RPMI7951 (cell line): ENCODE measurements at places on chromosomes 4 and X. TPM values are rescaled to one million over a fixed set of nuclear protein-coding genes. Genes with fewer than 3 reads are reported as not detected.

TRAM1L1 gene
- total RNA-seq, result 2.1 and 3.5 TPM in 2 replicates

- no peak for DNase-seq
Observed at GRCh38 chrX:5397409-5397808, 831.3 kb downstream of the NLGN4X start.

DNA sequence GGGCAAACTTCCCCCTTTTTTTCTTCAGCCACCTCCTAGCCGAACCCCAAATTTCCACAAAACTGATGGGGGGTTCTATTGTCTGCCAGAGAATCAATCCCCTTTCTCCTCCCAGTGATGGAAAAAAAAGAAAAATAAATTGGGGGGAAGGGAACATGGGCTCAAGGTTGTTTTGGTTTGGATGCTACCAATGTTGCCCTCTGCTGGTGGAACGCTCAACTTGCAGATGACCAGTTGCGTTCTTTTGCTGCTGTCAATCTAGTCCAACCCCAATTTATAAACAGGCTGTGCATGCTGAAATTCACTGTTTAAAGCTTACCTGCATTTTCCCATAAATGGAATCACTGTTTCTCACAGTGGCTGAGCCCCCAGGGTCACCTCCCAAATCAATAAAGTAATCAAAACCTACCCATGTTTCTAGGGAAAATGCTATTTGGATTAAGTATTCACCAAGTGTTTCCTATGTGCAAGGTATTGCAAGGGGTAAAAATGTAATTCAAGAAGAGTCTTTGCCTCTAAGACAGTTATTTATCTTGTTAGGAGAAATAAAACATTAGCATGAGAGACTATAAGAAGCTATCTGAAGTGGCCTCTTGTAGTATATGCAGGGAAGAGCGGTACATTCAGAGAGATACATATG is 116.7 kb upstream of the TMEM164 start:
- DNase-seq, result peak; percentile 29

DNA sequence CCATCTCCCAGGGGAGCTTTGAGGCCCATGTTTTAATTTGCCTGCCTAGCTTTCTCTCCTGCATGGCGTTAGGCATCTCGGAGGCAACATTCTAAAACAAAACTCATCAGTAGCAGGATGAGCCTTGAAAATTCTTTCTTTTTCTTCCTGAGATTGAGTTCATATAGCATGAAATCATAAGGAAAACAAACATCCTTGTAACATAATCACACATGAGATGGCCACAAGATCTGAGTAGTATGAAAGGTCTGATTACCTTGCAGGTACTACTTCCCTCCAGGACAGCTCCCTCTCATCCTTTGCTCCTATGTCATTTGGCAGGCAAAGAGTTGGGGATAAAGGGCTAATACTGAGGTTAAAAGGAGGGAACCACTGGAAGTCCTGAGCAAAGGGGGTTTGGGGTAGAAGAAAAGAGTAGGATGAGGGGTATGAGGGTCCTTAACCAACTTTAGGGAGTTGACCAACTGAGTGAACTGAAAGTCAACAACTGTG is 37.5 kb upstream of the CXCL8 start:
- no peak for DNase-seq

RTL9 gene
- total RNA-seq, result 0.24 and 0.39 TPM in 2 replicates

GRCh38 chrX:35499071-35499862 is 298.9 kb upstream of the MAGEB16 start:
- DNase-seq, result no peak

NPNT gene
- not detected in 2 replicates for total RNA-seq

DNA sequence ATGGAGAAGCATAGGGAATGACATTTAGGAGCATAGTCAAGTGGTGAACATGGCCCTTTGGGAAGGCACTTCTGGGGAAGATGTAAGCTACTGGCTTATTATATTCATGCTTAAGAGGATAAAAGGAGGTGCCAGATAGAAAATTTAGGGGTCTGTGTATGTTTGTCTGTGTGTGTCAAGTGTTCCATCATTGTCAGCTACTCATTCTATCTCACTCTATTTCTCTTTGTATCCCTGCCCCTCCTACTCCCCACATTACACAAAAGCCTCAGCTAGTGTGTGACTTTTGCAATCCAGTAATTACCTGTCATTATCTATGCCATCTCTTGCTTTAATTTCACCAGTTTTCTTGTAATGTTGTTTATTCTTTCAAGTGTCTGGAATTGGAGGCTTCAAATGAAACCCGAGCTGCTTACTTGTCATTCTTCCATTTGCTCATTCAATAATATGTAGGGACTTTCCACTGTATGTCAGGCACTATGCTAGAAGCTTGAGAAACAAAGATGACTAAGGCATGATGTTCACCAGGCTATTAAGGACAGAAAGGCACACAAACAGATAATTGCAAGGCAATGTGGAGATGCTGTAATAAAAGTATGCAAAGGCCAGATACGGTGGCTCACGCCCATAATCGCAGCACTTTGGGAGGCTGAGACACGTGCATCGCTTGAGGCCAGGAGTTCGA is 229.8 kb upstream of the TEX13C start:
- peak; percentile 43 for DNase-seq

CXCL1 gene
- total RNA-seq, result 21.0 and 24.3 TPM in 2 replicates

DNA sequence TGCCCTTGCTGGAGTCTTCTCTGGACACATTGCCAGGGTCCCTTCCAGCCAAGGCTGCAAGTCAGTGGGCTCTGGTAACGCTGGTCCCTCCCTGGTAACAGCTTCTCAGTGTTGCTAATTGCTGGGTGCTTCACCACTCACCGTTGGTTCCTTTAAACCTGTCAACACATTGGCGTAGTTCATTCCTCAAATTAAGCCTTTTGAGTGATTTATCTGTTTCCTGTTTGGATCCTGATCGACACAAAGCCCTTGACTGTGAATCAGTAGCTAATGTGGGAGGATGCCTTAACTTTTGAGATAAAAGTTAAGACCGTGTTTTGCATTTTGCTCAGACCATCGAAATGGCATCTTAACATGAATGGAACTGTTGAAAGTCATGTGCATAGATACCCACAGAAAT is 125.9 kb downstream of the AMELX start:
- DNase-seq, result no peak

- no peak for DNase-seq
Observed at GRCh38 chr4:158131027-158131426, 41.8 kb downstream of the GASK1B start.

CFAP299 gene
- total RNA-seq, result 0.36 TPM in 1 of 2 replicates, not detected in the other

DNA sequence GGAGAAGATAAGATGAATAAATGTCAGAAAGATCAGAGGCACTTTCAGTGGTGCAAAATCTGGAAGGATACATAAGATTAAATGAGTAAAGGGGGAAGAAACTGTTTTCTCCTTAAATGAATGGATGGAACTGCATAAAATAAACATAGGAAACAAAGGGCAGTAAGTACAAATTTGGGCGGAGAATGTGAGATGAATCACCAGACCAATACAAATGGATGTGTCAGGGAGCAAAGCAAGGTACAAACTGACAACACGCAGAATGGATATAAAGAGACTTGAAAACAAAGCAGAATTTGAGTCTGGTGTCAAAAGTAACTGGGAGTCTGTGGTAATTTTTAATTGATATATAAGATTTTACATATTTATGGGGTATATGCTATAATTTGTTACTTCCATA is 175.3 kb upstream of the PCDH18 start:
- peak; percentile 10 for DNase-seq

DNA sequence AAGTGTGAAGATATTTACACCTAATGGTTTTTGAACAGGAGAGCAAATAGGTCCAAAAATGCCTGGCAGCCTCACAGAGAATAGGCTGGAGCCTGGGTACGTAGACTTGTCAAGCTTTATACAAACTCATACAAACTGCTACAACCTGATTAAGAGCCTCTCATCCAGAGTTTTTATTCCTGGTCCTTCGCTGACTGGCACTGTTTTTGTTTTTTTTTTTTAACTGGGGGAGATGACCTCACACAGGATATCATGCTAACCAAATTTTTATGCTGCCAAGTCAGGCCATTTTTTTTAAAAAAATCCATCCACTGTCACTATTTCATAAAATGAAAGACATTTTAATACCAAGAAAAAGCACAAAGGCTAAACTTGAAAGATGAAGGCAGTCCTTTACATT is 1.9 kb downstream of the FAM114A1 start:
- no peak for DNase-seq

CRMP1 gene
- under 0.01 TPM in 1 of 2 replicates, not detected in the other for total RNA-seq

DLG3 gene
- 8.1 and 11.4 TPM in 2 replicates for total RNA-seq

GRCh38 chrX:82196866-82197265 is 995.0 kb downstream of the SH3BGRL start:
- DNase-seq, result no peak

DNA sequence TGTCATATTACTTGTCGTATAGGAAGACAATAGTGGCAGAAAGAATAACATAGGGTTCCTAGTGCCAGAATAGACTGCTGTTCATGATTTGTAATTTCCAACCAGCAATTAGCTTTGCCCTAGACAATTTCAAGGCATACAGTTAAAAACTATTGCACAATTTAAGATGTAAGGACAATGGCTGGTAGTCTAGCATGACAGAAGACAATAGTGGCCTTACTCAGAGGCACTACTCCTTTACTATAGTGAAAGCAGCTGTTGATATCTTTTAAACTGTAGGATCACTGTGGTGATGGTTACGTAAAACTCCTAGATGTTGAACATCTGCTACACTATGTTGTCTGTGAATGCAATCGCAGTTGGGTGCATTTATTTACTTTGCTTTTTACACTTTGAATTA is 234.5 kb downstream of the RBMX2 start:
- no peak for DNase-seq

- no peak for DNase-seq
Observed at GRCh38 chrX:13570261-13570605, 832 bp downstream of the EGFL6 start.

- DNase-seq, result no peak
Observed at GRCh38 chr4:157509341-157509740, 288.8 kb downstream of the GRIA2 start.

GRCh38 chr4:136931781-136932180 is 600.5 kb downstream of the PCDH18 start:
- DNase-seq, result no peak

ODAPH gene
- not detected in 2 replicates for total RNA-seq

PPP4R3C gene
- total RNA-seq, result 0.10 TPM in 1 of 2 replicates, not detected in the other

C1QTNF7 gene
- not detected in 2 replicates for total RNA-seq

GRCh38 chr4:169272265-169272886 is 1.6 kb upstream of the SH3RF1 start:
- peak; percentile 36 for DNase-seq

- peak; percentile 47 for DNase-seq
Observed at GRCh38 chr4:10033191-10033881, 12.0 kb upstream of the SLC2A9 start.

DNA sequence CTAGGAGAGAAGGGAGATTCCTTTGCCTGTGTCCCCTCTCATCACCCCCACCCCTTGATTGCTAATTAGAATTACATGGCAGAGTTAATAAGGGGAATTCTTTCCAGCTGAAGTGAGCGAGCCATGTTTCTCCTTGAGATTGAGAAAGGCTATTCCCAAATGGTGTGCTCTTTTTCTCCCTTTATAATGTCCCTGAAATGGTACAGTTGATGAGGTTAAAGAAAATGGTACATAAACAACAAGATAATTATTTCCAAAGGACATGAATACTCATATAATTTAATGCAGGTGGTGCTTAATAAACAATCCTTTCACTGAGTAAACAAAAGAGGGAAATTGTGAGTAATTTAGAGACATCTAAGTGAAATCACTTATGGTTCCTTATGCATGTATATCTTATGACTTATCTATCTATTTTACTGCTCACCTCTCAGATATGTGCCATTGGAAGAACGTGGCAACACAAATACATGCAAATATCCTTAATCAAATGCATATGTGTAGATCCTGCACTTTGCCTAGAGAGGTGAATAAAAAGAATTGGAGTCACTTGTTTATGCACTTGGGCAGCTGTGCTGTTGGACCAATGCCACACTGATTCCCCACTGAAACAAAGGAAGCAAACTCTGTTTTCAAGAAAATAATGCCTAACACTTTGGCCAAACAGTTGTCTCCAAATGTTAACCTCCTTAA is 106.6 kb upstream of the WDR44 start:
- DNase-seq, result no peak

DNA sequence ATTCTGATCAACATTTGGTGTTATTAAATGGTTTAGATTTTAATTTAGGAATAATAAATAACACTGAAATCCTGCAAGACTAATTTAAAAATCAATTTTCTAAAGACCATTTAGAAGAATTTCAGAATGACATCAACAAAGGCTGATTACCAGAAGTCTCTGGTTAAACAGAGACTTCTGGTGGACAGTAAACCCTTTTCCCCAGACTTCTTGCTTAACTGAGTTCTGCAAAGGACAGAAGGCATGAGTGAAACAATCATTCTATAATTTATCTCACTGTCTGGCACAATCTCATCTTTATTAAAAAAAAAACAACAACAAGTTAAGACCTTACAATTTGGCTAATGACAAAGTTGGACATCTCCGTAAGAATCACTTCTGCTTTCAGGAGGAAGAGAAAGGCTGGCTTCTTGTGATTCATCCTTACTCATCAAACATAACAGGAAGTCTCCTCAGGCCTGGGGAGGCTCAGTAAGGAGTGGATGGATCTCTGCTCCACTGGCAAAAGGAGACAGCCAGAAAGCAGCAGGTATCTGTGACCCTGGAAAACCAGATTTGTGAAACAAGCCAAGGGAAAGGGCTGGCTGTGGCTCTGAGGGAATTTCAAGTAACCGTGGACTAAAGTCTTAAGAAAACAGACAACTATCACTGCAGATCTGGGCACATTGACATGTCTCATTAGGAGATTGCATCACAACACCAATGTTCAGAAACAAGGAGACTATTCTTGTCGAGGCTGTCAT is 908 bp upstream of the TLR6 start:
- DNase-seq, result peak; percentile 86

DNA sequence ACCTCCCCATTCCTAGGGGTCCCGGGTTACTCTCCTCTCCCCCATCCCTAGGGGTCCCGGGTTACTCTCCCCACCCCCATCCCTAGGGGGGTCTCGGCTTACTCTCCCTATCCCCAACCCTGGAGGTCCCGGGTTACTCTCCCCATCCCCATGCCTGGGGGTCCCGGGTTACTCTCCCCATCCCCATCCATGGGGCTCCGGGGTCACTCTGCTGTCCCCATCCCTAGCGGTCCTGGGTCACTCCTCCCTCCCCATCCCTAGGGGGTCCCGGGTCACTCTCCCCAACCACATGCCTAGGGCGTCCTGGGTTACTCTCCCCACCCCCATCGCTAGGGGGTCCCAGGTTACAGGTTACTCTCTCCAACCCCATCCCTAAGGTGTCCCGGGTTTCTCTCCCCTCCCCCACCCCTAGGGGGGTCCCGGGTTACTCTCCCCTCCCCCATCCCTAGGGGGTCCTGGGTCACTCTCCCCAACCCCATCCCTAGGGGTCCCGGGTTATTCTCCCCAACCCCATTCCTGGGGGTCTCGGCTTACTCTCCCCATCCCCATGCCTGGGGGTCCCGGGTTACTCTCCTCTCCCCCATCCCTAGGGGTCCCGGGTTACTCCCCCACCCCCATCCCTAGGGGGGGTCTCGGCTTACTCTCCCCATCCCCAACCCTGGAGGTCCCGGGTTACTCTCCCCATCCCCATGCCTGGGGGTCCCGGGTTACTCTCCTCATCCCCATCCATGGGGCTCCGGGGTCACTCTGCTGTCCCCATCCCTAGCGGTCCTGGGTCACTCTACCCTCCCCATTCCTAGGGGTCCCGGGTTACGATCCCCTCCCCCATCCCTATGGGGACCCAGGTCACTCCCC is 821 bp downstream of the ASMTL start:
- no peak for DNase-seq

RASGEF1B gene
- total RNA-seq, result not detected in 2 replicates

GRCh38 chrX:9465380-9466123 is 694 bp downstream of the TBL1X start:
- no peak for DNase-seq
